Right cardiac atrium (tissue), 5 donors: ENCODE measurements at places on chromosomes 6 and 20. TPM values are rescaled to one million over a fixed set of nuclear protein-coding genes. Genes with fewer than 3 reads are reported as not detected.

- DNase-seq: no peak
Measured at GRCh38 chr6:165566088-165566828, 96.8 kb downstream of the PDE10A start.

- no peak for DNase-seq
Measured at GRCh38 chr20:50041246-50041873, 58.6 kb downstream of the SNAI1 start.

- no peak for DNase-seq
Measured at GRCh38 chr6:32982702-32983492, 14.5 kb downstream of the BRD2 start.

DNA sequence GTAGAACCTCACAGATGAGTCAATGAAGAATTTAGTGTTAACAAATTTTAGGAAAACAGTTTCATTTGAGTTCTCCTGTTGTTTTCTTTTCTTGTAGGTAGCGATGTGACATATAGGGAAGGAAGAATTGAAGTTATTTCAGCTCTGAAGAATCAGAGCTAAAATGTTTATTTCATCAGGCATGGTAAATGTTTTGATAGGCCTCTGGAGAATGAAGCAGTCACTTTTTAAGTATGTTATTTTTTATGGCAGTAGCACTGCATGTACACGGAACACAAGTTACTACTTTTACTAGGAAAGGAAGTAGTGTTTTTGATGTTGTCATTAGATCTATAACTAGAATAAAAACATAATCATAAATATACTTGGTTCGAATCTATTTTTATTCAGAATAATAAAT is 1357.3 kb upstream of the CITED2 start:
- no peak for DNase-seq

DNA sequence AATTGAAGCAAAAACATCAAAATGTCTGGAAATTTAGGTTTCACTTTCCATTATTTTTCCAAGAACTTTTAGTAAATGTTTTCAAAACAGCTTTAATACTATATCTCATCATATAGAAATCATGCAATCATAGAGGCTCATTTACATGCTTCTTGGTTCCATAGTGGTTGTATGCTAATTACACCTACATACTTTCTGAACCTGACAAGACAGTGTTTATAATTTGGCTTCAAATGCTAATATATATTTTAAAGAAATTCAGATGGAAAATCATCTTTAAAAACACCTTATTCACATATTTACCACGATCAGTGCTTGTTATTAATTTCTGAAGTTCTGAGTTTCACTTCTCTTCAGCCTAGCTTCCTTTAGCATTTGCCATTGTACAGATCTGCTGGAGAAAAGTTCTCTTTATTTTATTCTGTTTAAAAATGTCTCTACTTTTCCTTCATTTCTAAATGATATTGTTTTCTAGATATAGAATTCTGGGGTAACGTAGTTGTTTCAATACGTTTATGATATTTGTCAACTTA is 89.9 kb downstream of the PLCB1 start:
- DNase-seq: no peak

DNA sequence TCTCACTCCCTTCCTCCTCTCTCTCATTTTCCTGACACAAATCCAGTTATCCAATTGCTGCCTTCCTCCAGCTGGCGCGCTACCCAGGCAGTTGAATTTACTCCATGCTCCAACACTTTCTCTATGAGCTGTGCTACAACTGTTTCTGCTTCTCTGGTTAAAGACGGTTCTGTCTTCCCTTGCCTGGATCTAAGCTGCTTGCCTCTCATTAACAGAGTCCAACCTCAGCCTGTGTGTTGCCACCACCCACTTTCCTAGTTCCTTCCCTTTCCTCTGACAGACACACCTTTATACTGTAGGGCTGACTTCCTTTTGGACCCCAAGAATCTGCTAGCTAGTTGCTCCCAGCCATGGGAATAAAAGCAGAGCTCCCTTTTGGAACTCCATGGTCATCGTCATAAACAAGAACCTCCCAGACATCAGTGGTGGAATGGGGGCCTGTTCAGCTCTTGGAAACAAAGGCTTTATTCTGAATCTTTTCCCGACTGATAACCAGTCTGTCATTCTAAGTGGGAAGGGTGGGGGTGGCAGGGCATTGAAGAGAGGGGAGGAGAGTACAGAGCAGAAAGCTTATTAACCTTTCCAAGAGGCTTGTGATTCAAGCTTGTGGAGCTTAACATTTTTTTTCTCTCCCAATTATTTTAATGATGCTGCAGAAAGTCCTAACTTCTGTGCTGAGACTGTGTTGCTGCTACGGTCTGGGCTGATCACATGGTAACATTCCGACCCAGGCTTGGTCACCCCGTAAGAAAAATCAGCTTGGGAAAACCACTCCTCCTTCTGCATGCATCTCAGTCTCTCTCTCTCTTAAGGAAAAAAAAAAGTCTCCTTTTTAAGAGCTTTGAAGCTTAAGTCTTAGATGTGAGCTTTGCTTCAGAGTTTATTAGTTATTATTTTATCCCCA is 31.3 kb upstream of the BMP2 start:
- DNase-seq: peak; percentile 86

DNA sequence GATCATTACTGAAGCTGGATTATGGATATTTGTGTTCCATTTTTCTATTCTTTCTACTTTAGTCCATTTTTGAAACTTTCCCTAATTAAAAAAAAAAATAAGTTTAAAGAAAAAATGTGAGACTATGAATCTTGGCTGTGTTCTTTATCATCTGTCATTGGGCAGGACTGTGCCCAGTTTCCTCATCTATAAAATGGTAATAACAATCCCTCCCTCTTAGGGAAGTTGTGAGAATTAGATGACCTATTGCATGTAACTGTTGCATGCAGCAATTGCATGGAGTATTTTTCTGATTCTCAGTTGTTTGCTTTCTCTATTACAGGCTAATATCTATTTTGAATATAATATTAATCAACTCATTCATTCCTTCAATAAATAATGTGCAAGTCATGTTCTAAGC is 108.2 kb upstream of the LOC128125822 start:
- no peak for DNase-seq

Gene CST5
- total RNA-seq: not detected

- DNase-seq: no peak
Measured at GRCh38 chr6:78701407-78701806, 165.9 kb upstream of the IRAK1BP1 start.

DNA sequence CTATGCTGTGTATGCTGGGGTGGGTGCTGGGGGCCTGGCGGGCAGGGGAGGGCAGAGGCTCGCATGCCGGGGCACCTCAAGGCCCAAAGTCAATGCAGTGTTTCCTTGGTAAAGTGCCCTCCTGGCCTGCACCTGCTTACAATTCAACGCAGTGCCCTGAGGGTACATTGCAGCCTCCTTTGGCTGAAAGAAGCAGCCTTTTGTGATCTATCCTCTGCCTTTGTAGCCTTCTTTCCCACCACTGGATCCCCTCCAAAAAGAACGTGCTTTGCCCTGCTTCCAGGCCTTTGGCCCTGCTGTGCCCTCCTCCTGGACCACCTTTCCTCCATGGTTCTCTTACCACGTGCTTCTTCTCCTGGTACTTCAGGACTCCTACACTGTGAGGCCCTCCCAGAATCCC is 113.6 kb upstream of the PTPN1 start:
- no peak for DNase-seq

Gene MEP1A
- total RNA-seq: not detected

DNA sequence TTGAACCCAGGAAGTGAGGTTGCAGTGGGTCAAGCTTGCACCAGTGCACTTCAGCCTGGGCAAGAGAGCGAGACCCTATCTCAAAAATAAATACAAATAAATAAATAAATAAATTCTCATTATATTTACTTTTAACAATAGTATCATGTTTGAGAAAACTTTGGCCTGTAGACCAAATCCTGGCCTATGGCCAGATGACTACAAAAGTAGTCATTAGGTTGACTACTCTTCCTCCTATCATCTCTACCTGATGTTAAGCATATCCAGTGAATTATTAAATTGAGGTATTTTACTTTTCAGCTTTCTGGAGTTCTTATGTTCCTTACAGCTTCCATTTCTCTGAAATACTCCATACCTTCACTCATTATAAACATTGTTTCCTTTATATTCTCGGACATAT is 280.6 kb downstream of the LAMA2 start:
- DNase-seq: no peak

- DNase-seq: no peak
Measured at GRCh38 chr6:28920281-28920680, 3.5 kb downstream of the TRIM27 start.

Gene TAP2
- 23.3 TPM for total RNA-seq

GRCh38 chr6:163714179-163714578 is 299.7 kb downstream of the QKI start:
- no peak for DNase-seq

Gene TSBP1
- not detected for total RNA-seq

- peak; percentile 48 for DNase-seq
Measured at GRCh38 chr20:35306931-35307517, 14.8 kb upstream of the FAM83C start.

DNA sequence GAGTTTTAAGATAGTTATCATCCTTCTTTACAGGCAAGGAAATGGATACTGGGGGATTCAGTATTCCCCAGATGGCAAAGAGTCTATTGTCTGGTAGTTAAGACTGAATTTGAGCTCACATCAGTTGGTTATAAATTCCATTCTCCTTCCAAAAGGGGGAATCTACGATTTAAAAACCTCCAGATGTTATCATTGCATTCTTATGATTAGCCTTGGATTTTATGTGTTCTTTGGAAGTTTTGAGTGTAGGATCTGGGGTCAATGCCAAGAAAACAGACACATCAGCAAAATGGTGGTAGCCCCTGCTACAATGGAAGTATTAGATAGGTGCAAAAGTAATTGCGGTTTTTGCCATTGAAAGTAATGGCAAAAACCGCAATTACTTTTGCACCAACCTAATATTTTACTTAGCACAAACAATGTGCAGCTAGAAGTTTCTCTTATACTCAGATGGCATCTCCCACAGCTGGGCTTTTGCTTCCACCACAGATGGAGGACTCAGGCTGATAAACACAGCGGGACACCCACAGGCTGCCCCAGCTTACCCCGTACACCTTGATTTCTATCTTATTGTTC is 168.2 kb upstream of the RIN2 start:
- no peak for DNase-seq

DNA sequence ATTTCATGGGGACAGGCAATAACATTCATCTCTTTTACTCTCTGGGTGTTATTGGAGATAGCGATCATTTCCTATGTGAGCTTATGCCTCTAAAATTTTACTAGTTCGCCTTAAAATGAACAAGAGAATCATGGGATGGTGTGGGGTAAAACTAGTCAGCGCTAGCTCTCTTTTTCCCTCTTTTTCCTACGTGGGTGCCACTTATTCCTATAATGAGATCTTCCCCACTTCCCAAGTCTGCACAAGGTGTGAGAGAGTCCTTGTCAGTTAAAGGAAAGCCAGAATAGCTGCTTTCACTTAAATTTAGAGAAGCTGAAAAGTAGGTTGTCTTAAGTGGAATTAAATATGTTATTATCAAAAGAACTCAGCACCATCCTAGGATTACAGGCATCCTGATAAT is 173.2 kb upstream of the BMP5 start:
- no peak for DNase-seq

Gene AIG1
- total RNA-seq: 51.9 TPM

GRCh38 chr6:168150551-168151320 is 71.7 kb upstream of the FRMD1 start:
- no peak for DNase-seq

- DNase-seq: no peak
Measured at GRCh38 chr6:54390362-54390761, 82.1 kb downstream of the TINAG start.

GRCh38 chr20:11700831-11701230 is 216.9 kb upstream of the BTBD3 start:
- no peak for DNase-seq

DNA sequence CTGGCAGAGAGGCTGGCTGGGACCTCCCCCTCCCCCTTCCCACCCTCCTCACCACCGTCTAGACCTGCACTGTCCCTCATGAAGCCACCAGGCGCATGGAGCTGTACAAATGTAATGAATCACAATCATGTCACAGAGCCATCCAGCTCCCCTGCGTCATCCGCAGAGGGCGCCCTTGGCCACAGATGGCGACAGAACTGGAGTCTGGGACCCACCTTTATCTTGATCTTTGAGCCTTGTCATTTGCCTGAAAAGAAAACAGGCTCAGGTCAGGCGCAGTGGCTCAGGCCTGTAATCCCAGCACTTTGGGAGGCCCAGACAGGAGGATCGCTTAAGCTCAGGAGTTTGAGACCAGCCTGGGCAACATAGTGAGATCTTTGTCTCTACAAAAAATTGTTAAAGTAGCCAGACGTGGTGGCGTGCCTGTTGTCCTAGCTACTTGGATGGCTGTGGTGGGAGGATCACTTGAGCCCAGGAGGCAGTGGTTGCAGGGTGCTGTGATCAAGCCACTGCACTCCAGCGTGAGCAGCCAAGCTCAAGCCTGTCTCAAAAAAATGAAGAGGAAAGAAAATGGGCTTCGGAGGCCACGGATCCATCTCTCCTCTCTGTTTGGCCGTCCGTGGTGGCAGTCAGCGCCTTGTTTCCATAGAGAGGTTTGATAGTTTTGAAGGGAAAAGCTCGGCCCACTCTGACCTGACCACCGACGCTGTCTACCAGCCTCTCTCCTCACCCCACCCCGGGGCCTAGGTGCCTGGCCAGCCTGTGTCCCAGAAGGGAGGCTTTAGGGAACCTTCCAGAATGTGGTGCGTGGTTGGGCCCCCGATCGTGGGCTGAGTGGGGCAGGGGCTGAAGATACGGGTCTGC is 6.2 kb downstream of the COL9A3 start:
- DNase-seq: no peak

- no peak for DNase-seq
Measured at GRCh38 chr20:43565758-43566104, 6.9 kb downstream of the SGK2 start.

Gene IPCEF1
- 1.0 TPM for total RNA-seq

Gene FABP7
- 1.0 TPM for total RNA-seq

GRCh38 chr20:16606468-16607070 is 33.3 kb upstream of the KIF16B start:
- no peak for DNase-seq

DNA sequence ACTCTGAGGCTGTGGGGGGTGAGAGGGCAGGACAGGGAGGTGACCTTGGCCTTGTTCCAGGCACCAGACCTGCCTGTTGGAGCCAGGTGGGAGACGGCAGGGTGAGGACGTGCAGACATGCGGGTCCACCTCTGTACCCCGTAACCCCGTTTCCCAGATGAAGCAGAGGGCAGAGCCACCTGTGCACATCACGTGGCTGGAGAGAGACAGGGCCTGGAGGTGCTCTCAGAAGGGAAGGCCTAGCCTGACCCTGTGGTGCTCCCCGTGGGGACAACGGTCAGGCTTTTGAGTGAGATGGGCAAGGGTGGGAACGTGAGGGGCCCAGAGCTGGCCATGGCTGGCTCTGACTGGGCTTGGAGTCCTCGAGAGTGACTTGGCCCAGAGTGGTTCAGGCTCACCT is 6.6 kb downstream of the NTSR1 start:
- no peak for DNase-seq

Gene ZNF334
- total RNA-seq: 1.8 TPM
